ENCODE measurements at places on chromosomes 3 and 15. TPM values are rescaled to one million over a fixed set of nuclear protein-coding genes. Genes with fewer than 3 reads are reported as not detected.

The CYP11A1 gene
- total RNA-seq: 3.3 TPM

GRCh38 chr3:16897254-16897926 is 12.6 kb downstream of the PLCL2 start:
- no peaks in the 10 kb centered on the region for H3K27me3 ChIP-seq
- 0 out of 2 replicates have a peak, but pooled peaks cover 3% of the 10 kb centered on the region for H3K36me3 ChIP-seq
- no peak overlapping the region for H3K4me3 ChIP-seq
- DNase-seq: no peak
- H3K27ac ChIP-seq: no peak overlapping the region
- peaks cover 9% of the 10 kb centered on the region for H3K4me1 ChIP-seq

GRCh38 chr3:62436785-62437184 is 63.4 kb upstream of the FEZF2 start:
- no peak for DNase-seq
- no peak overlapping the region for H3K27ac ChIP-seq
- no peaks in the 10 kb centered on the region for H3K27me3 ChIP-seq
- no peak overlapping the region for H3K4me3 ChIP-seq

- H3K36me3 ChIP-seq: no peaks in the 10 kb centered on the region
- H3K27ac ChIP-seq: no peak overlapping the region
- no peak overlapping the region for H3K4me3 ChIP-seq
- peaks cover 14% of the 10 kb centered on the region for H3K4me1 ChIP-seq
- H3K27me3 ChIP-seq: no peaks in the 10 kb centered on the region
These were observed 125.0 kb upstream of the LIPC start for GRCh38 chr15:58306591-58307312.

The RNU6-1 gene
- total RNA-seq: not detected

The HTR3E gene
- not detected for total RNA-seq

DNA sequence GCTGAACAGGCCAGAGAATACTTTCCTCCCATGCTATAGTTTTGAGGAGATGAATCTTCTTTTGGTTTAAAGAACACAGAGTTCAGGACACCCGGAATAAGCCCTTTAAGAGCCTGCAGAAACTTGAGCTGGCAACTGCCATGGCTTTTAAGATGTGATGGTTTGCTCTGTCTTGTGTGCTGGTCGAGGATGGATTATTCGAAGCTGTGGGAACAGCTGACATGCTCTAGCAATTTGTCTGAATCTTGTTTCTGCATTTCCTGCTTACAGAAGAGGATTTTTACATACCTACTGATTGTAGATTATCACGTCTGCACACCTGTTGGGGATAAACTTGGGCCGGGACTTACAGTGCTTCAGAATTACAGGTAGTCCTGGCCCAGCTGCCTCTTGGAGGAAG is 396.9 kb downstream of the LRTM1 start:
- no peak for DNase-seq
- H3K27ac ChIP-seq: no peak overlapping the region
- H3K27me3 ChIP-seq: no peaks in the 10 kb centered on the region

The TM4SF18 gene
- 1.0 TPM for total RNA-seq

The EHHADH gene
- total RNA-seq: 5.1 TPM

DNA sequence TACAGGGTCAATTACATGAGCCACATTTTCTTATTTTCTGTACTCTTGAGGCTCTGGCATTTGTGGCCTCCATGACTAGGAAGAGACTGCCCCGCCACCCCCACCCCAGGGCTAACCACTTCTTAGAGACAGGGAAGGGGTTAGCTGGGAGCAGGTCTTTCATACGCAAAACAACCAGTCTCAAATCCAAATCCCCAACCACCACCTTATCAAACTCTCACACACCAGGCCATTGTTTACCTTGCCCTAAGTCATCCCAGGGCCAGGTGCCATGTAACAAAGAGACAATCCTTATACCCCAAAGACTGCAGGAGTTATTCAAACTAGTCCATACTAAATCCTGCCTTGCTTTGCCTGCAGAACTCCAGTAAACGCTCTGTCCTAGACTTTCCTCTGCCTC is 77.8 kb downstream of the B3GNT5 start:
- peaks cover 27% of the 10 kb centered on the region for H3K4me1 ChIP-seq
- peak; percentile 63 for DNase-seq
- peak overlapping the region; percentile 19 for H3K4me3 ChIP-seq
- H3K27ac ChIP-seq: peak overlapping the region; percentile 61
- H3K36me3 ChIP-seq: no peaks in the 10 kb centered on the region

The WNT7A gene
- 0.04 TPM for total RNA-seq

The KNG1 gene
- total RNA-seq: not detected

The CSK gene
- total RNA-seq: 27.5 TPM

The FBLN2 gene
- total RNA-seq: 24.9 TPM

The IL12A gene
- 0.69 TPM for total RNA-seq

The LMOD3 gene
- not detected for total RNA-seq

The FBXO40 gene
- total RNA-seq: 0.23 TPM

The TRH gene
- total RNA-seq: not detected

The KCNAB1 gene
- 0.69 TPM for total RNA-seq

- no peak overlapping the region for H3K4me3 ChIP-seq
- H3K27me3 ChIP-seq: no peaks in the 10 kb centered on the region
- H3K36me3 ChIP-seq: peaks cover 6% of the 10 kb centered on the region
- 0 out of 2 replicates have a peak, but pooled peaks cover 8% of the 10 kb centered on the region for H3K4me1 ChIP-seq
- H3K27ac ChIP-seq: no peak overlapping the region
These were observed 6.1 kb downstream of the CRTAP start for GRCh38 chr3:33119891-33120290.

DNA sequence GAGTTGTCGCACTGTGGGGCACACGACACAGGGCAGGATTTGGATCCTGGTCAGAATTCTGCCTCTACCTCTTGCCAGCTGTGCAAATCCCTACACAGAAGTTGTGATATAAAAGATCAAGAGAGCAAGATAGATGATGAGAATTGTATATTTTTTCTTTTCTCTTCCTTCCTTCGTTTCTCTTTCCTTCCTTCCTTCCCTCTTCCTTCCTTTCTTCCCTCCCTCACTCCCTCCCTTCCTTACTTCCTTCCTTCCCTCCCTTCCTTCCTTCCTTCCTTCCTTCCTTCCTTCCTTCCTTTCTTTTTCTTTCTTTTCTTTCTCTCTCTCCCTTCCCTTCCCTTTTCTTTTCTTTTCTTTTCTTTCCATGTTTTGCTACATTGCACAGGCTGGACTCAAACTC is 12.0 kb upstream of the AHSG start:
- no peak for DNase-seq
- no peaks in the 10 kb centered on the region for H3K27me3 ChIP-seq
- H3K4me1 ChIP-seq: no peaks in the 10 kb centered on the region
- no peak overlapping the region for H3K27ac ChIP-seq

Data from GM23338 (cell line).